T-helper 2 cell (primary cell): ENCODE measurements at places on chromosomes 2 and 18.

DNA sequence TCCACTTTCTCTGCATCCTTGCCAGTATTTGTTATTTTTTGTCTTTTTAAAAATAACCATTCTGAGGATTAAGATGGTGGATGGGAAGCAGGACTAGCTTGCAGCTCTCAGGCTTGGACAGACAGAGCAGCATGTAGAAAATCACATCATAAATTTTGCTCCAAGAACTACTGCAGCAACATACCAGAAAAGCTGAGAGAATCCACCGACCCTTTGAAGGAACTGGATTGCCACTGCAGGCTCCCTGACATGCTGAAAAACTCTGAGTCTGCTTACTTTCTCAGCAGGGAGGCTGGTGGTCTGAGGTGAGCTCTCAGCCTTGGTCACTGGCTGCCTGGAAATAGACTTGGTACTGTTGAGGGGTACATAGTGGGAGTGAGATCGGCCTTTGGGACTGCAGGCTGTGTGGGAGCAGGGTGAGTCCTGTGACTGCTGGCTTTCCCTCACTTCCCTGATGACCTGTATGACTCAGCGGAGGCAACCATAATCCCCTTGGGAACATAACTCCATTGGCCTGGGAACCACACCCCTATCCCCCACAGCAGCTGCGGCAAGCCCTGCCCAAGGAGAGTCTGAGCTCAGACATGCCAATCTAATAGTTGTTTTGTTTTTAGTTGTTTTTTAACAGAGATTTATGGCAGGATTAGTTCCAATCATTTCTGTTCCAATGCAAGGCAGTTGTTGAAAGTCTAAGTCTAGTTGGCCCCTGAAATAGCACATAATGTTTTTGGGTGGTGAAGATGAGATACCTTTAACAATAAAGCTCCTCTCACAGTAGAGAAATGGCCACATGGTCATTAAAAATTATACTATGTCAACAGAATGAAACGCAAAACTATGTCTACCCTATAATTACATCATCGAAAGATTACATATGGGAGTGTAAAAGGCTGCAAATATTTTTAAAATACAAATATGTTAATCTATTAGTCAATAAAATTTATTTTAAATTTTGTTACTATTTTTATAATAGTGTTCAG lies 414.2 kb upstream of the CHAC2 start:
- DNase-seq: no peak

DNA sequence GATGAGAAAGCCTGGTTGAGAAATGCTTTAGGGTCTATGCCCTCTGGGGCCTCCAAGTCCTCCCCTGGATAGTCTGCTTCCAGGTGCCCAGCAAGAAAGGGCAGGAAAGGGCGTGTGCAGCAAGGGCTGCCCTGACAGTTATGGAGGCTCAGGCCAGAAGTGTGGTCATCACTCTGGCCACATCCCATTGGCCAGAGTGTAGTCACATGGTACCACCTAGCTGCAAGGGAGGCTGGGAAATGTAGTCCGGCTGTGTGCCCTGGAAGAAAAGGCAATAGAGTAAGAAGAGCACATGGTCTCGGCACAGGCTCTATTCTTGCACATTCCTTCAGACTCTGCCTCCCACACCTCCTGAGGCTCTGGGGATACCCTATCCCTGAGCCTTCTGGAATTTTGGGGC lies 35.7 kb downstream of the ODC1 start:
- DNase-seq: no peak

- DNase-seq: no peak
These were observed 11.7 kb downstream of the LAMA1 start for GRCh38 chr18:7105943-7106342.

DNA sequence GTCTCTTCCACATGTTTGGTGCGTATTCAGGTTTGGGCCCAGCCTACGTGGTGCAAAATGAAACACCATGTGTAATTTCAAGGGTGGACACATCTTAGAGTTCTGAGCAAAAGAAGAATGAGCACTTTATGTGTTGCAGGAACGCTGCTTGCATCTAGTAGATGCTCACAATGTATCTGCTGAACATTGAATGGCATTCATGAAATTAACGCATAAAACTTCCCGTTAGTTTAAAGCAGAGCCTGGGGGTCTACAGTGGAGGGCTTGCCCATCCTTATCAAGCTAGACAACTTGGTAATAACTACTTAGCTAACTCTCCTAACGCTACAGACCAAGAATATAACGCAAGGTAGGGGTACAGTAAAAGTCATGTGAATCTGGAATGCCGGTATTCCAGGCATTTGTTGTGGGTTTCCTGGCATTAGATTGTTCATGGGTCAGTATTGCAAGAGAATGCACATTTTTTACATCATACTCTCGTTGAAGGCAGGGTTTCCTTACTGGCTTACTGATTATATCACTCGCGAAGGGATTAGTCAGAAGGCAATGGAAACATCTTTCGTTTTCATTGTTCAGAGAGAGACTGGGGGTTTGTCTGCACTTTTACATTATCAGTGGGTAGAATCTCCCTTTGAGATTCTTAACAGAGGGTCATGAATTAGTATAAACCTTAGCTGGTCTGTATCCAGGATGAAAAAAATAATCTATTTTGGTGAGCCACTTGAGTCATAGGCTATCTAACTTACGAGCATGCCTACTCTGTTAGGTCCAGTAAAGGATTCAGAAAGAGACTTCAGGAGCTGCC lies 229.5 kb upstream of the EPAS1 start:
- DNase-seq: peak; percentile 84

- DNase-seq: no peak
These were observed 78.4 kb downstream of the SETBP1 start for GRCh38 chr18:44758861-44759631.

- DNase-seq: no peak
These were observed 22.4 kb upstream of the CCBE1 start for GRCh38 chr18:59719544-59720181.

GRCh38 chr2:101105654-101106053 lies 45.5 kb downstream of the TBC1D8 start:
- DNase-seq: no peak

GRCh38 chr2:7795778-7796563 lies 878.8 kb downstream of the RNF144A start:
- no peak for DNase-seq

GRCh38 chr2:234406085-234406484 lies 90.8 kb downstream of the ARL4C start:
- no peak for DNase-seq
